NCI-H1694 (cell line): ENCODE measurements at places on chromosomes 13 and 19.

DNA sequence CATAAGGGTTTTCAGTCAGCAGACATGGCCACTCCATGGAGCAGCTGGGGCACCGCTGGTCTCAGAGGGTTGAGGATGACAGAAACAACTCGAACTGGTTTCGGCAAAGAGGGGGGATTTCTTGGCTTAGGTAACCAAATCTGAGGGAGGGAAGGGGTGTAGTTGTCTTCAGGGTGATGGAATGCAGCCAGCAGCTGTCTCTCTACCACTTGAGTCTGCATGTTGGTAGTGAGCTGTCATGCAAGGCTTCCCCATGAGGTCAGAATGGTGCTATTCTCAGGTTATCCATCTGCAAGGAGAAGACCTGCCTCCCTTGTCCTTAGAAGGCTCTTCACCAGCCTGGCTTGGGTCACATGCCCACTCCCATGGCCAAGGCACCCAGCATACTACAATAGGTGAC lies 55.6 kb upstream of the PEG3 start:
- no peak for DNase-seq

DNA sequence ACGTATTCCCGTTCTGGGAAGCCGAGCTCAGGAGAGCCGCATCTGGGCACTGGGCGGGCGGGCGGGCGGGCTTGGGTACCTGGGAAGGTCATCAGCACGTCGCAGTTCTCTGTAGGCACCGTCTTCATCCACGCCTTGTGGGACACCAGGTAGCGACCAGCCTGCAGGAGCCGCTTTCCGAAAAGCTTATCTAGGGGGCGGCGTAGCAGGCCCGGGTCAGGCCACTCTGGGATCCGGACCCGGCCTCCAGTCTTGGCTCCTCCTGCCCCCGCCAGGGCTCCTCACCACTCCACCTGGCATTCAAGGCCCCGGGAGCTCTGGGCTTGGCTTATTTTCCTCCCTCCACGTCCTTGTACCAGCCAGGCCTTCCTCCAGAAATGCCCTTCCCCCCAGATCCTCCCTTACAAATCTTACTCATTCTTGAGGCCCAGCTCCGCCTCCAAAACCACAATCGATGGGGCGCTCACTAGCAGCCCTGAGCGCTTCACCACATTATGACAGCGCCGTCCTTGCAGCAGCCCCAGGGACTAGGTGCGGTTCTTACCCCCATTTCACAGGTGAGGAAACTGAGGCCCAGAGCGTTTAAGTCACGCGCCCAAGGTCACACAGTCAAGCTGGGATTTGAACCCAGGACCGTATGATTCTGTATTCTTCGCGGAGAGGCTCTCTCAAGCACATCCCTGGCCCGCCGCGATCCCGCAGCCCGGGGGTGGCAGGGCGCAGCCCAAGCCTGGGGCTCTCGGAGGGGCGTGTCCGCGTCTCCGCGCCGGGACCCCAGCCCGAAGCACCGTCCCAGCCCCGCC lies 843 bp downstream of the ANO8 start:
- DNase-seq = no peak

- peak; percentile 75 for DNase-seq
These were observed at the start of gene CARD8 for GRCh38 chr19:48255376-48256303. TSS of gene CARD8 (minus strand) at chr19:48255912. CDS start at chr19:48241020, 14,892 bp downstream.

DNA sequence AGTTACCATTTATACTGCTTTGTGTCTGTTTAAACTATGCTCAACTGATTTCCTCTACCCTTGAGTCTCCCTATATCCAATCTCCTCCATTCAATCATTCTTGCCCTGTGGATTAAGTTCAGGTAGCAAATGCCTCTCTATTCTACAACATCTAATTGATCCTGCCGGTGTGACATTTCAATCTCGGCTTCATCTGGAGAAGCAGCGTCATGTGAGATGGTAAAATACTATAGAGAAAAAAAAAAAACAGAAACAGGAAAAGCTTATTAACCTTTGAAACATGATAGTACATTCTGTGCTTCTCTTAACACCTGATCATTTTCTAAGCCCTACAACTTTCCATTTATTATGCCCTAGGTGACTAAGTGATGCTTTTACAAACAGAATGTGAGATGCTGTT lies 89.4 kb downstream of the KCTD12 start:
- DNase-seq = no peak

DNA sequence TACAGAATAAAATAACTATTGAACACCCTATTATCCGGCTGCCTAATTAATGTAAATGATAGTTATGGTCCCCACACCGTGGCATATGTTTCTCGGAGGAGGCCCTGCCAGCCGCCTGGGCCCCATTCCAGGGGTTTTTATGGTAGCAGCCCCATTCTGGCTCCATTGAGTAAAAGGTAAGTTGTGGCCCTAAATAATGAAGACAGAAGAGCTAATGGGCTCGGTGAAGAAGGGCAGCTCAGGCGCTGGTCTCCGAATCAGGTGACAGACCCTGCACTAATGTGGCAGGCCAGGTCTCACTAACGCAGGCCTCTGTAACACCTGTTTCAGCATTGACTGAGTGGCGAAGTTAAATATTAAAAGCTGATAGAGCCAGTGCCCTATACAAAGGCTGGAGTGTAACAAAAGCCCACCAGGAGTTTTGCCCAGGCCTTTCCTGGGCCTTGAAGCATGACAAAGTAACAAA lies 19.1 kb downstream of the POP4 start:
- no peak for DNase-seq

DNA sequence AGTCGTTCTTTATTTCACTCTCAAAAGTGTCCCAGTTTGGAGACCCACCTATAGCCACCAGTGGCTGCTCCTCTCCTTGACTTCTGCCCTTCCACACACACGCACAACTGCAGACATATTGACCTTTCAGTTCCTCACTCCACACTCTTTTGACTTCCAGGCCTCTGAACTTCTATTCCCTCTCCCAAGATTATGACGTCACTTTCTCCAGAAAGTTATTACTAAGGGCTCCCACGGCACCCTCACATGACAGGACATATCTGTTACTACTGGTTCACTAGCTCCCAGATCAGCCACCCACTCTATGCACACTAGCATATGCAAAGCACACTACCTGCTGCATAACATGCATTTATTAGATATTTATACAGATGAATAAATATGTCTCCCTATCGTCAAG lies 45.9 kb downstream of the XPO4 start:
- no peak for DNase-seq
